Ovary (tissue), 10 donors: ENCODE measurements at places on chromosomes 3 and 15. TPM values are rescaled to one million over a fixed set of nuclear protein-coding genes. Genes with fewer than 3 reads are reported as not detected.

PLSCR2 gene
- not detected for total RNA-seq

GOLGA6A gene
- total RNA-seq: not detected

CLEC3B gene
- 14.9 TPM for total RNA-seq

GRCh38 chr3:37521429-37521828 is 340.3 kb upstream of the CTDSPL start:
- H3K27me3 ChIP-seq: no peaks in the 10 kb centered on the region
- no peak overlapping the region for H3K27ac ChIP-seq
- no peaks in the 10 kb centered on the region for H3K36me3 ChIP-seq
- no peaks in the 10 kb centered on the region for H3K4me1 ChIP-seq
- no peak for DNase-seq
- H3K4me3 ChIP-seq: no peak overlapping the region

DNA sequence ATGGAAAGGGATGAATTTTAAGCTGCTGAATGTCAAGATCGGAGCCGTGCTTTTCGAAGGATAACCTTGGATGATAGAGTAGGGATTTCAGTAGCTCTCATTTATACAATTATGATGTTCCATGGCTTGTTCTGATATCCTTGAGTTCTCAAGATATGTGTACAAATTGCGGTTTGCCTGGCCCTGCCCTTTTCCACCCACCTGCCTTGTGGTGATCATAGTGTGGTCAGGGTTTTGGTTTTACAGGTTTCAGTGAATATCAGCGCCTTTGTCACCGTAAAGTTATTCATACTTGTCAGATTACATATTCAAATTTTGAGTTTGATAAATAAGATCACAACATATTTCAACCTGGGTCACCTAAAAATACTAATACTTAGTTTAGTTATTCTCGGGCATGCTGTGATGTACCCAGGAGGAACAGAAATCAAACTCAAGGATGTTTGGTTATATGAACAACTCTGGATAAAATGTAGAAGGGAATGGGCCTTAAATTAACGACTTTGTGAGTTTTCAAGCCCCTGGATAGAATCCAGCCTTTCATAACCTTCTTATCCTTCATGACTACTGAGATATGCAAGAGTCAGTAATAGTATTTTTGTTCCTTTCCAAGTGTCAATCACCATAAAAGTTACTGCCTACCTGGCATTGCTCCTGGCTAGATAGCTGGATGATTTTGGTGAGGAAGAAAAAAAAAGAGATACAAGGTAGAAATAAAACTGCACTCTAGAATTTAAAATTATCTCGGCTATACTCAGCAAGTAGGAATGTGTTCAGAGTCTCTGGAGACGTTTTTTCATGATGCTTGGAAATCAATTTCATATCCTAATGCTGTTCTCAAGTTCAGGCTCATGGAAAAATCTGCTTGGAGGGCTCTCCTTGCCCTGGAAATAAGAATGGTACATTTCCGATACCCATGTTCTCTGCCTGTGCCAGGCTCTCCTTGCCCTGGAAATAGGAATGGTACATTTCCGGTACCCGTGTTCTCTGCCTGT is 209.2 kb upstream of the TPRG1 start:
- no peaks in the 10 kb centered on the region for H3K36me3 ChIP-seq
- no peaks in the 10 kb centered on the region for H3K4me1 ChIP-seq

DNA sequence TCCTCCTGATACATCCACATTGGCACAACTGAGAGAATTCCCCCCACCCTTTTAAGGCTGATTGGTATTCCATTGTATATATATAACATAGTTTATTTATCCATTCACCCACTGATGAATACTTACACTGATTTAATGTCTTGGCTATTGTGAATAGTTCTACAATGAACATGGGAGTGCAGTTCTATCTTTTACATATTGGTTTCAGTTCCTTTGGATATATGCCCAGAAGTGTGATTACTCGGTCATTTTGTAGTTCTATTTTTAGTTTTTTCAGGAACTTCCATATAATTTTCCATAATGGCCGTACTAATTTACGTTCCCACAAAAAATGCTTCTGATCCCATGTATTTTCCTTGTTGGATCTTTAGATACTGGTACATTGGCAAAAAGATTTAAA is 135.3 kb downstream of the FMN1 start:
- no peaks in the 10 kb centered on the region for H3K4me1 ChIP-seq
- no peaks in the 10 kb centered on the region for H3K27me3 ChIP-seq
- no peaks in the 10 kb centered on the region for H3K36me3 ChIP-seq

GRCh38 chr15:29064731-29065130 is 179.0 kb downstream of the APBA2 start:
- H3K36me3 ChIP-seq: no peaks in the 10 kb centered on the region
- no peak overlapping the region for H3K27ac ChIP-seq
- H3K4me1 ChIP-seq: no peaks in the 10 kb centered on the region

DNA sequence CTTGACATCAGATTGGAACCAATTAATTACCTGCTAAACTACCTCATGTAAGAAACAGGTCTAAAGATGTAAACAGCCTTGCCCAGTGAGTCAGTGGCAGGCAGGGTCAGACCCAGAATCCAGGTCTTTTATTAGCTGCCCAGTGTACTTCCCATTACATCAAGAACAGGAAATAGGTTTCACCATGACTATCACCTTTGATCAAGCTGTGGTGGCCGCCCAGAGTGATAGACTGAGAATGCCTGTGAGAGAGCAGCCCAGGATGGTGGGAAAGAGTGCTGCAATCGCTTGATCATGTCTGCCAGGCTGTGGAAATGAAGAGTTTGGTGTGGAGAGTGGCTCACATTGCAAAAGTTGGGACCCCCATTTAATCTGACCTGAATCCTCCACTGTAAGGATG is 61.3 kb upstream of the PIAS1 start:
- no peak overlapping the region for H3K27ac ChIP-seq
- no peaks in the 10 kb centered on the region for H3K4me1 ChIP-seq
- DNase-seq: no peak
- H3K27me3 ChIP-seq: no peaks in the 10 kb centered on the region
- no peaks in the 10 kb centered on the region for H3K36me3 ChIP-seq
- no peak overlapping the region for H3K4me3 ChIP-seq
